AG09319 (cell line): ENCODE measurements at places on chromosomes 12 and 14.

GRCh38 chr12:132014092-132014914 lies 64.6 kb downstream of the EP400 start:
- no peak for DNase-seq

DNA sequence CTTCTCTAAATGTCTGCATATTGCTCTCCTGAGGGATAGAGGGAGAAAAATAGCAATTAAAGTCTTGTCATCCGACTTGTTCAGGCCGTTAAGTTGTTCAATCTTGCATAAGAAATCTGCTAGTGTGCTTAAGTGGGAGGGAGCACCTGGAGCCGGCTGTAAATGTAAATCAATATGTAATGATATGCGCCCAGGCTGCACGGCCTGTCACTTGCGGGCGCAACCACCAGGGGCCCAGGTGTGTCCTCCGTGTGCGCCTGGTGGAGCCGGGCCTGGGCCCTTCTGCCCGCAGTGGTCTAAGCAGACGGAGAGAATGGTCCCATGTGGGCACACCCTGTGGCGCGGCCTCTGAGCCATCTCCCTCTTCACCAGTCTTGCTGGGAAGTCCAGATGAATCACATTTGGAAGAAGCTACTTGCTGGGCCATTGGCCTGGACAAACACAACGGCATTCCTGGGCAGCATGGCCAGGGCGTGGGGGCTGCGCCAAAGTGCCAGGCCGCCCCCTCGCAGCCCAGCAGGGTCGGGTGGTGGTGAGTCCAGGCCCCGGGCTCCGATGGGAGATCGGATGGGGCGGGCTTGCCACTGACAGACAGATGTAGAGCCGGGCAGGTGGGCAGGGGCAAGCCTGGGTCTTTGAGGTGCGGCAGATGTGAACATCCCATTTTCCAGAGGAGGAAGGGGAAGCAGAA lies 193.3 kb upstream of the C14orf180 start:
- no peak for DNase-seq

DNA sequence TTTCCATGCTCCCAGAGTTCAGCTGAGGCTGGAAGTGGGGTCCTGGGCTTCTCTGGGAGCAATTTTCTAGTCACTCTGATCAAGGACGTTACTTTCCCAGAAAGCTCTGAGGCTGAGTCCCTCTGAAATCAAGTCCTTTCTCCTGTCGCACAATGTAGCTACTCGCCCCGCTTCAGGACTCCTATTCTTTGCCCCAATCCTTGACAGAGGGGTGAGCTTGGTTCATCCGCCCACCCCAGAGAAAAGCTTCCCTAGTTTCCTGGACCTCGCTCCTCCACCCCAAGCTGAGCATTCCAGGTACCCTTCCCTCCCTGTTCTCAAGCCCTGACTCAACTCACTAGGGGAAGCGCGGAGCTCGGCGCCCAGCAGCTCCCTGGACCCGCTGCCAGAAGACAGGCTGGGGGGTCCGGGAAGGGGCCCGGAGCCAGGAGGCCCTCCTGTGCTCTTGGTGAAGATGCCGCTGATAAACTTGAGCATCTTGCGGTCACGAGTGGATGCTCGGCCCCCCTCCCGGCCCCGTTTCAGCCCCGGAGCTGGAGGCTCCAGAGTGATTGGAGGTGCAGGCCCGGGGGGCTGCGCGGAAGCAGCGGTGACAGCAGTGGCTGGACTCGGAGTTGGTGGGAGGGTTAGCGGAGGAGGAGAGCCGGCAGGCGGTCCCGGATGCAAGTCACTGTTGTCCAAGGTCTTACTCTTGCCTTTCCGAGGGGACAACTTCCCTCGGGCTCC lies 1.6 kb downstream of the AGAP2 start:
- DNase-seq: no peak

- no peak for DNase-seq
Observed at GRCh38 chr14:93752980-93753561, 35.2 kb downstream of the PRIMA1 start.

- no peak for DNase-seq
Observed at GRCh38 chr12:62933220-62933601, 1.7 kb downstream of the PPM1H start.

DNA sequence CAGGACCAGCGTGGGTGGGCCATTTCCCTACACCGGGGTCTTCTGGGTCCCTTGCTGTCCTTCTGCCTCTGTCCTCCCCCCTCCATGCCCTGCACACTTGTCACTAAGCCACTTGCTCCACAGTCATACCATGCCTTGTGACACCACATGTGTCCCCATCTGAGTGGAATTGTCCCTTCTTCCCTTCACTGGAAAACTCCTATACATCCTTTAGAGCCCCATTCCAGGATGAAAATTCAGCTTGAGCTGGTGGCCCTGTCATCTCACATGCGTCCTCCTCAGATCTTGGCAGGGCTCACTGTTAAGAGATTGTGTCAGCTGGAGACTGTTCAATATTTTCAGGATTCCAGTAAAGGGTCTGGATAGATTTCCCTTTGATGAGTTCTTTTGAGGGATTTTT lies 87.4 kb downstream of the DNAH10 start:
- no peak for DNase-seq

DNA sequence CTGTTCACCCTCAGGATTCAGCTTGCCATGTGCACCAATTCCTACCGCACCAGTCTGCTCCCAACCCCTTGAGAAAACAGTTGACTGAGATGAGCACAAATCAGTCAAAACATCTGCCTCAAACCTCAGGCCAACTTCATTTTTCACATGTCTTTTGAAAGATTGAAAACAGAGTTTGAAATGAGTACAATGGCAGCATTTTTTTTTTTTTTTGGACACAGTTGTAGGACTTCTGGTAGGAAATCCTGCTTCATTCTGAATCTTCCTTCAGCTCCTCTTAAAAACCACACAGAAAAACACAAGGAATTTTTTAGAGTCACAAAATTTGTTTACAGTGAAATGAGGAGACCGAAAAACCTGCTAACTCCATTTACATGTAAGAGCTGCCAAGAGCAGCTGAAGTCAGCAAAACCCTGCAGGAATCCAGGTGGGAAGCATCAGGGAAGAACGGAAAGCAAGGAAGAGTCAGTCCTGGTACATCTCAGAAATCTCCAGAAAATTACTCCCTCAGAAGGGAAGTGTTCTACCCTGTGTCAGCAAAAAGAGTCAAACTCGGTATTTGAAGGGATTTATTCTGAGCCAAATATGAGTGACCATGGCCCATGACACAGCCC lies 100.3 kb upstream of the TMTC1 start:
- no peak for DNase-seq

DNA sequence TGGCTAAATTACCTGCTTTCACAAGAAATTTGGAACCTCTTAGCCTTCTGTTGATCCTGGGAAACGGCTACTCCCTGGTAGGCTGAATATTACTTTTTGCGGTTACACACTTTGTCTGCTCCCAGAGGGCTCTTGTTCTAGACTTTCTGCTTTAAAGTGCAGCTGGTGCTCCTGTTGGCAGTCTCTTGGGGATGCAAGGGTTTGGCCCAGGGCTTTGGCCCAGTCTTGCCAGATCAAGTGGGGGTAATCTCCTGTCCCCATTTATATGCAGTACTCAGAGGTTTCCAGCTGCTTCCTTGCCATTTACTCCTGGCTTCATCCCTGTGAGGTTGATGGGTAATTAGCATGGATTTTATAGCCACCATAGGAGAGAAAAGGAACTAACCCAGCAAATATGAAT lies 558.2 kb upstream of the MIS18BP1 start:
- DNase-seq: no peak

DNA sequence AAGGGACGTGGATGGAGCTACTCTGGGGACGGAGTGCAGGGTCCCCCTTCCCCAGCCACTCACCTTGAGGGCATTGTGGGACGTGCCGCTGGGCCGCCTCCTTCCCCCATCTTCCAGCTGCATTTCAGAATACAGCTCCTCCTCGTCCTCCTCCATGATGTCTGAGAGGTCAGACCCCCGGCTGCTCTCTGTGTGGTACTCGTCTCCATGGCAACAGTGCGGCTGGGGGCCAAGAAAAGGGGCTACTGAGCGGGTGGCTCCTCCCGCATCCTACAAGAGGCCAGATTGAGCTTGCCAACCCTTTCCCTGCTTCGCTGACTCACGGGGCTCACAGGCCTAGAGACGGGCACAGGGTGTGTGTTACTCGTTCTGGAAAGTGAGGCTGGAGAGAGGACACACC lies 90.4 kb downstream of the PIWIL1 start:
- no peak for DNase-seq

GRCh38 chr12:93311827-93312226 lies 65.9 kb upstream of the NUDT4 start:
- no peak for DNase-seq

DNA sequence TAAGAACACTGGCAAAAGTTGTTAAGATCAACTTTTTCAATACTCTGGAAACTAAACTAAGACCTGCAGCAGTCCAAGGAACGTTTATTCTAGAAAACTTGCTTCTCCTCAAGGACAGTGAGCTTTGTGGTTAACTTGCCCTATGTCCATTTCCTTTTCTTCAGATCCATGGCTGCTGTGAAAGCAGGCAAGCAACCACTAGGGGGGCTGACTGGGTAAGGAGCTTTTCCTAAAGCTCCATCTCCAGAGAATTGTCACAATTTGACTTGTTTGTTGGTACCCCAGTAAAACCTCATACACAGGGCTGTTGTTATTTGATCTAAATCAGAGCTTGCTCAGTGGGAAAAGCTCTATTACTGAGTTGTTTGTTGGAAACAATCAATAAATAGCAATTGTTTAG lies 10.1 kb upstream of the RPL10L start:
- DNase-seq: no peak

DNA sequence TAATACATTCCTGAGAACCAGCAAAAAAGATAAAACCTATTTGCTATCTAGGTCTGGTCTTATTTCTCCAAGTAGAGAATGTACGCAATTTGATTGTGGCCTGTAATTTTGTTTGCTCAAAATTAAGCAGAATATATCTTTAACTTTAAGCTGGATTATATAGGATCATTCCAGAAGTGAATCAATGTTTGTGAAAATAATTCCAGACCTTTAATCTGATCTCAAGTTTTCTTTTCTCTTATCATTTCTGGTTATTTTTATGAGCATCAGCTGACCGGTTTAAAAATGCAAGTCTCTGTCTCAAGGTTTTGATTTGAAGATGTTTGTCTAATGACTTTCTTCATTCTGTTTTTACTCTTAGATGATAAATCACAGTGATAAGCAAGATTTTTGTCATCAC lies 997.9 kb upstream of the FLRT2 start:
- DNase-seq: no peak

DNA sequence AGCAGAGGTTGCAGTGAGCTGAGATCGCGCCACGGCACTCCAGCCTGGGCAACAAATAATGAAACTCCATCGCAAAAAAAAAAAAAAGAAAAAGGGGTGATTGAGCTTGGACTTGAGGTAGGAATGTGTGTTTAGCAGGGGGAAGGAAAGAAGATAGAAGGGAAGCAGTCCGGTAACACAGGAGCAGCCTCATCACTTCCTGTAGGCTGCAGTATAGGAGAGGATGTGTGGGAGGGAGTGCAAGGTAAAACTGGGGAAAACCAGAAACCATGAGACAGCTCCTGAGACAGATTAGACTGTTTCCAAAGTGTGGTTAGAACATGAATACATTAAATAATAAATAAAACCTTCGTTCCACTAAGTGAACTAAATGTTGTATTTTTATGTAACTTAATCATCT lies 49.2 kb downstream of the FGD4 start:
- no peak for DNase-seq
